ENCODE measurements at places on chromosomes 13 and 19.
A peak's percentile ranks its signal among the peaks of the same experiment; 100 is the strongest.

DNA sequence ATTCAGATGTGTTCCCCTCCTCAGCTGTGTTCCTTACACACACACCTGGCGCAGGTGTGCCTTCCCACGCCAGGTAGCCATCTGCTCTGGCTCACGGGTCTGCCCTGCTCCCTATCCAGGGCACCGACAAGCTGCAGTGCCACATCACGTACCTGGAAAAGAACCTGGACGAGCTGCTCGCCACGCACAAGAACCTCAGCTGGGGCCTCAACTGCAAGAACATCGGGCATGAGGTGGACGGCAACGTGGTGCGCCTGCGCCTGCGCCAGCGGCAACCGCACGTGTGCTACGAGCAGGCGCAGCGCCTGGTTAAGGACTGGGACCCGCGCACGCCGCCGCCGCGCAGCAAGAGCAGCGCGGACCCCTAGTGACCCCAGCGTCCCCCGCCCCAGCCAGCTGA lies 26.5 kb upstream of the CASP14 start:
- no peak for DNase-seq

- DNase-seq: no peak
Measured at GRCh38 chr19:40235238-40236025, 8.9 kb upstream of the CCNP start.

- no peak for DNase-seq
Measured at GRCh38 chr19:18278521-18279265, 2.7 kb downstream of the JUND start.

GRCh38 chr13:112069061-112069844 lies 2.3 kb downstream of the SOX1 start:
- DNase-seq: no peak

- DNase-seq: no peak
Measured at GRCh38 chr13:23561261-23561660, 9.0 kb upstream of the TNFRSF19 start.

GRCh38 chr13:66974174-66974573 lies 256.0 kb downstream of the PCDH9 start:
- no peak for DNase-seq

GRCh38 chr19:4589579-4590410 lies 30.3 kb upstream of the SEMA6B start:
- no peak for DNase-seq

DNA sequence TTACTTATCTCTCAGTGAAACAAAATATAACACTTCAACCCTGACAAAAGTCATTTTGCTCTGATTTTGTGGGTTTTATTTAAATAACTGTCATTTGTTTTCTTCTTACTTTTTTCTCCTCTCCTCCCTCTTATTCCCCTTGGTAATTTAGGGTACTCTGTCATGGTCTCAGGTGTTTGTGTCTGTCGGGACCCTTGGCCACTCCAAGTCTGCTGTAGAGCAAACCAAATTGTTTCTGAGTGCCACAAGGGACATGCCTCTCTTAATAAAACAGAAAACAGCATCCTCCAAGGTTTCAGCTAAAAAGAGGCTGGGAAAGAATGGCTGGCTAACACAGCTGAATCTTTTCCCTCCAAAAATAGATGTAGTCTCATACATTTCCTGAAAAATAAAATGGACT lies 573.1 kb upstream of the KLF12 start:
- no peak for DNase-seq

DNA sequence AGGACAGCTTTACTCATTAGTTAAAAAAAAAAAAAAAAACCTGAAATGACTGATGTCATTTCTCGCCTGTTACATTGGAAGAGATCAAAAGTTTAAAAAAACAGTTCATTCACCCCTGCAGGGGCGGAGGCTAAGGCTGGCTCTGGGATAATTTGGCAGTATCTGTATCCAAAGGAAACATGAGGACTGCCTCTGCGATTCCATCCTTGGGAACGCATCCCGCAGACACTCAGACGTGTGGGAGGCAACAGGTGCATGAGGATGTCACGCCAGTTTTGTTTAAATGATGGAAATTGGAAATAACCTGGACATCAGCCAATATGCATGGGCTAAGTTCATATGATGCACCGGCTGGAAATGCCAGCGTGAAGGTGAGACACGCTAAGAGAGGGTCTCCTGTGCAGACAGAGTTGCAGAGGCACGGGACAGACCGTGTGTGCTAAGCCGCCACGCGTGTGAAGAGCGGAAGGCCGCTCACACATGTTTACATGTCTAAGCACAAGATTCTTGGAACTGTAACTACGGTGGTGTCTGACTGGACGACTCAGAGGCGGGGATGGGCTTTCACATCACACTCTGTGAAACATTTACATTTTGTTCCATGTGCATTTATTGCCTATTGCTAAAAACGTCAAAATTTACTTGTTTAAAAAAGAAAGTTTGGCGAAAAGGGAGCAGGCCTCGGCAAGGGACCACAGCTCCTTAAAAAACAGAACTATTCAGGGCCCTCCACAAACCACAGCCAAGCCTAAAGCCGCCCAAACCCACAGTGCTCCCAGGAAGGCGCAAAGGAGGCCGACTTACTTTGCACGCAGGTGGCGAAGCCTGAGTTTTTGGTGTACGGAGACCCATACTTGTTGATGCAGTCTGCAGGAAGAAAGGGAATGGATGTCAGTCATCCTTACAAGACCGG lies 17.9 kb downstream of the GAS6 start:
- DNase-seq: no peak

DNA sequence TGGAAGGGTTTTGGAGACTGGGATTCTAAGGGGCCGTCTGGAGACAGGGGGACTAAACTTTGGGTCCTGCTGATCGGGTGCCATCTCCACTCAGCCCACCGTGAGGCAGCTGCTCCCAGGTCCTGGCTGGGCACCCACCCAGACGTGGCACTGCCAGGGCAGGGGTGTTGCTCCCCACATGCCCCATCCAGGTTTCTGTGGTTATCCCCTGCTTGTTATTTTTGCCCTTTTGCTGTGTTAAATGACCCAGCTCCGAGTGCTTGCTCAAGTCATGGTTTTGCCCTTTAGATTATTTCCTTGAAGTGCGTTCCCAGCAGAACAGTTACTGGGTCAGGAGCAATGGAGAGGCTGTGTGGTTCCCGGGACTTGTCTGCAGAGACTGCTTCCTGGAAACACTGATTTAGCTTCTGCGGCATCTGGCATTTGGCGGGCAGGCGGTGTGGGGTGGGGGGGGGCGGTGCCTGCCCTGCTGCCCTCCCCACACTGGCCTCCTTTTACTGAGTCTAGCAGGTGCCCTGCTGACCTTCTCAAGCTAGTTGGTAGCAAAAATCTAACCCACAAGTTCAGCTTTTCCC lies 1.9 kb downstream of the RAB11B start:
- no peak for DNase-seq

GRCh38 chr13:74005320-74006157 lies 128.7 kb downstream of the KLF12 start:
- DNase-seq: peak; percentile 42

- DNase-seq: no peak
Measured at GRCh38 chr19:49469828-49470614, 4.0 kb upstream of the FLT3LG start.

DNA sequence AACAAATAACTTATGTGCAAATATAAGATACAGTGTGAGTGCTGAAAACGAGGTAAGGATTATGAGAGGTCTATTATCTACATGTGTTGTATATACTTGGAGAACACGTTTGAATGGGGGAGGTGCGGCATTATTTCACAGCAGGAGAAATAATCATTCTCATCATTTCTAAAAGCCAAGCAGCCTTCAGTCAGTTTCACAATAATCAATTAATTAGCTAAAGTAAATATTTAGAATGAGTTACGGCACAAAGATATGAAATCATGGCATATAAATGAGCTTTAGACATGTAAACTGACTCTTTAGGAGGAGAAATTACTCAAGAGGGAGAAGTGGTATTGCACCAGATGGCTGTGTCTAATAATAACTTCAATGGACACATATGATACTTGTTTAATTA lies 366.6 kb downstream of the DNAJC15 start:
- no peak for DNase-seq

DNA sequence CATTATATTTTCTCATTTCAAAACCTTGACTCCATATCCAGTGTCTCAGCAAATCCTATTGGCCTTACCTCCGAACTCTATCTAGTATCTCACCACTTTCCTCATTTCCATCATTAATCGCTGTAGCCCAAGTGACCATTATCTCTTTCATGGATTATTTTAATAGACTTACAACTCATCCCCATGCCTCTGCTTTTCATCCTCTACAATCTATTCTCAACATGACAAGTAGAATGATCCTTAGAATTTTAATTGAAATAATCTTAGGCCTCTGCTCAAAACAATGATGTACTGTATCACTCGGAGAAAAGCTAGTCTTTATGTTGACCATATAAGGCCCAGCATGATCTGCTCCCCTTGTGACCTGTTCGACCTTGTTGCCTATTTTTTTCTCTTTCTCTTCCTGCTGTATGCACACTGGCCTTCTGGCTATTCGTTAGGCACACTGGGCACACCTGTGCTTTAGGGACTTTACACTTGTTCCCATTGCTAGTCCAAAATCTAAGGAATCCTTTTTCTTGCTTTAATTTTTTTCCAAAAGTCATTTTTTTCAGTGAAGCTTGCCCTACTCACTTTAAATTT lies 21.4 kb downstream of the DNAJC15 start:
- no peak for DNase-seq

GRCh38 chr19:56601375-56601774 lies 6.3 kb downstream of the ZNF71 start:
- DNase-seq: no peak

- no peak for DNase-seq
Measured at GRCh38 chr19:44640518-44640917, 3.2 kb upstream of the PVR start.

- DNase-seq: no peak
Measured at GRCh38 chr13:25215253-25215575, 43.1 kb upstream of the AMER2 start.

DNA sequence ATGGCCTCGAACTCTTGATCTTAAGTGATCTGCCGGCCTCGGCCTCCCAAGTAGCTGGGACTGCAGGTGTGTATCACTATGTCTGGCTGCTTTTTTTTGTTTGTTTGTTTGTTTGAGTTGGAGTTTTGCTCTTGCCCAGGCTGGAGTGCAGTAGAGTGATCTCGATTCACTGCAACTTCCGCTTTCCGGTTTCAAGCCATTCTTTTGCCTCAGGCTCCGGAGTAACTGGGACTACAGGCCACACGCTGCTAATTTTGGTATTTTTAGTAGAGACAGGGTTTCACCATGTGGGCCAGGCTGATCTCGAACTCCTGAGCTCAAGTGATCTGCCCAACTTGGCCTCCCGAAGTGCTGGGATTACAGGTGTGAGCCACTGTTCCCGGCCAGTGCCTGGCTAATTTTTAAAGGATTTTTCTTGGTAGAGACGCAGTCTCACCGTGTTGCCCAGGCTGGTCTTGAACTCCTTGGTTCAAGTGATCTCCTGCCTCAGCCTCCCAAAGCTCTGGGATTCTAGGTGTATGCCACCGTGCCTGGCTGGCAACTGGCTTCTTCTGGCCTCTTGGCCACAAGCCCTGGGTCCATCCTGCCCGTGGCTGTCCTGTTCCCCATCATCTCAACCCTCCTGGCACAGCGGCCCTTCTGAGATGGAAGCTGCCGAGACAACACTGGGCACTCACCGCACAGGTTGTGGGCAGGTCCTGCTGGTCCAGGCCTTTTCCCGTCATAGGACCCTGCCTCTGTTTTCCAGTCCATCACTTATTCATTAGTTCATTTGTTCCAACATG lies 11.5 kb downstream of the TECR start:
- DNase-seq: no peak

Measured in thymus (tissue), 14 donors.